ENCODE measurements at places on chromosomes 16 and 17.

GRCh38 chr17:28524476-28525424, 18.6 kb downstream of the FOXN1 start:
- DNase-seq = no peak

GRCh38 chr17:4958102-4958501, 7.2 kb downstream of the ENO3 start:
- no peak for DNase-seq

DNA sequence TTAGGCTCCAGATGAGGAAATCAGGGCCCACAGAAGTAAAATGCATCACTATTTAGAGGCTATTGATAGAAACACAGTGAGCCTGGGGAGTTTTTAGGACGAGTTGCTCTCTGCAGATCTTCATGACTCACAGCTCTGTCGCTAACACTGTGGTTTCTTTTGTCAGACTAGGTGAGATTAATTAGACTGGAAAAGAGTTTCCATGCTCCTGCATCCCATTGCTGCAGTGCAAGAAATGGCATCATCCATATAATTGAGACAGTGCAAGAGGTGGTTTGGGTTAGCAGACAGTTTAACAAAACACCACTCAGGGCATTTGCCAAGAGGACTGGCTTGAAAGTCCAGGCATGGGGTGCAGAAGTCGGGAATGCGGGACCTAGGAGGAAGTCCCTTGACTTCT, 198.8 kb upstream of the CACNG5 start:
- DNase-seq = no peak

GRCh38 chr16:53089434-53090285, 34.9 kb downstream of the CHD9 start:
- DNase-seq = no peak

DNA sequence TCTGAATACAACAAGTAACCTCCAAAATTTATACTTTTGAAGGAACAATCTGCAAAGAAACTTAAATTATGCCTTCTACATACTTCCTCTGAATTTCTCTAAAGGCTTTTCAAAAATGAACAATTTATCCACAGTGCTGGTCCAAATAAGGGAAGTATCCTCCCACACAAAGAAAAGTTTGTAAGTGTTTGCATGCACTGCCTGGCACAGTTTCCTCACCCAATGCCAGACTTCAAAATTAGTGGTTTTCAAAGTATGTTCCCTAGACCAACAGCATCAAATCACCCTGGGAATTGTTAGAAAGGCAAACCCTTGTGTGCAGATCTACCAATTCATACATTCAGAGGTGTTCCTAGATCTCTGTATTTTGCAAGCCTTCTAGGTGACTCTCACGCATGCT, 82.5 kb downstream of the PCTP start:
- no peak for DNase-seq

- no peak for DNase-seq
Observed at GRCh38 chr17:45332989-45333701, 16.3 kb upstream of the MAP3K14 start.

- DNase-seq = no peak
Observed at GRCh38 chr16:83530293-83530692, 277.5 kb upstream of the HSBP1 start.

- no peak for DNase-seq
Observed at GRCh38 chr17:10216213-10216938, 18.0 kb upstream of the GAS7 start.

- no peak for DNase-seq
Observed at GRCh38 chr17:55311767-55312375, 47.1 kb downstream of the HLF start.

GRCh38 chr16:89599451-89599858, 14.0 kb upstream of the DPEP1 start:
- DNase-seq = no peak

DNA sequence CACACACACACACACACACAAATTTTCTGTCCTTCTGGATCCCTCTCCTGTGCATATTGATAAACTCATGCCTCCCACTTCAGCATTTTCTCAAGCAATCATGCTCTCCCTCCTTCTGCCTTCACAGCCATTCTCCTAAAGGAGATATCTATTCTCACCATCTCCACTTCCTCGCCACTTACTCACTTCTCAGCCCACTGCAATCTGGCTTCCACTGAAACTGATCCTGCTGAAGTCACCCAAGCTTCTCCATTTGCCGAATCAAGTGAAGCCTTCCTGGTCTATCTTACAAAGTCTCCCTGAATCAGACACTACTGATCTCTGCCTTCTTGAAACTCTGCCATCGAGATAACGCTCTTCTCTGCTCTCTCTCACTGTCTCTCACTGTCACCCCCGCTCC, 54.0 kb upstream of the GNAO1 start:
- no peak for DNase-seq

DNA sequence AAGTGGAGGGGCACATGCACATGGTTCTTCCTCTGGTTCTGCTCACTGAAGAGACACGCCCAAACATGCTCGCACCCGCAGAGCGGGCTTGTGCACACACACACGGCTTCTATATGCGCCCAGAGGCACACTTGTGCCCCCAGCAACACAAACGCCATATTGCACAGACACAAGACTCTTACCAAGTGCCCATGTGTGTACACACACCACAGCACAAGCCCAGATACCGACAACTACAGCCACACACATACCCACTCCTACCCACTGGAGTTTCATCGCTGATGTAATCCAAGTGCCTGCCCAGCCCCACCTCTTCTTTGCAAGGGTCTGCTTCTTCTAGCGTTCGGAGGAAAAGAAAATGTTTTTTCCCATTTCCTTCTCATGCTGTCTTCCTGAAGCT, 6.5 kb upstream of the PRR29 start:
- DNase-seq = no peak

DNA sequence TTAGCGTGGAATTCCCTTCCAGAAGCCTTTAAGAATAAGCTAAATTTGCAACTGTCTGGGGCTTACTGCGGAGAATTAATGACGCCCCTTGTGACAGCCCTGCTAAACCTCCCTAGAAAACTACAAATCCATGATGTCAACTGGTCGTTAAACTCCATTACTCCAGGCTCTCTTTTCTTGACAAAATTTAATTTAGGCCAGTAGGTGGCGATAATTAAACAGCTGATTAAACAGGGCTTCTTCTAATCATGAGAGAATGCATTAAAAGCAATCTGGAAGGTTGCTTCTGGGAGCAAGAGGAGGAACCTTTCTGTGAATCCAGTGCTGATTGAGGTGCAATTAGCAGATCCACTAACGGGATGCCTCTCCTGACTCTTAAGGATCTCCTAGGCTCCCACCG, 8.1 kb upstream of the NLRP1 start:
- peak; percentile 23 for DNase-seq

All from NCI-H1417 treated with DMSO at 0.1 percent for 48 hours (cell line).